ENCODE measurements at places on chromosomes 7 and 10.

GRCh38 chr7:31935124-31936054, 134.8 kb downstream of the PDE1C start:
- no peak for DNase-seq

DNA sequence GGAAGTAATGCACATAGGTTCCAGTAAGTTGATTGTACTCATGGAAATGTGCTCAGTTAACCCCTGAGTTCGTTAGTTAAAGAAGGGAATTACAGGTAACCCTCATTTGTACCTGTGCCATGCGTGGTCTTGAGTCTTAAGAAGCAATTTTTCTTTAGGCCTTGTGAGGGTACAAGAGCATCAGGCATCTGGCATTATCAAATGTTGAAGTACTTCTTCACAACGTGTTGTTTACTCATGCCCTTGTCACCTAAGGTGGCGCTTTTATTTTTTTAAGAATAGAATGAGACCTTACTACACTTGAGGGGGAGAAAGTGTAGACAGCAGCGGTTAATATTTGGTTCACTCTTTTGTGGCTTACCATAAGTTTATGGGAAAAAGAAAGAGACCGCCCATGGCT, 167.1 kb downstream of the VTI1A start:
- no peak for DNase-seq

DNA sequence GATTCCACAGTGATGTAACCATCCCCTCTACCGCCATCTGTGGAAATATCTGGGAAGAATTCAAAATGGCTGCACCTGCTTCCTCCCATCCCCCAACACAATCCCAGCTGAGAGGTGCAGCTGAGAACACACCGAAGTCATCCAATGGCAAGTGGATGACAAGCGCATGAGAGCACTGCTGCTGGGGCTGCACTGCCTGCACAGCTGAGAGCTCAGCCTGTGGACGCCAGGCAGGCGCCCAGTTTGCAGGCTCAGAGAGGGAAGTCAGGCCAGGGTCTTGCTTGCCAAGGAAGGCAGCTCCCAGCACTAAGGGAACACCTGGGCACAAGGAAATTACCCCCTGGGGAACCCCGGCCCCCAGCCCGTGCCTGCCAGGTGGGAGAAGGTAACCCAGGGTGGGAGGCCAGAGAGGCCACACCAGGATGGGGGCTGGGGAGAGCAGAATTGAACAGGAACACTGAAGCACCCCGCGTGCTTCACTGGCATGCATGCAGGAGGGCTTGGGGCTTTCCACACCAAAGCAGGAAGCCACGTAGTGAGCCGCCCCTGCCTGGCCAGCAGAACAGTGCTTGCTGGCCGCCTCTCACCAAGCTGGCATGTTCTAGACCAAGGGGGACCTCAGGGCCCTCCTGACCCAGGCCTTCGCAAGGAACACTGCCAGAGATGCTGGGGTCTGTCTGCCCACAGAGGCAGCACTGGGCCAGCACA, 46.2 kb downstream of the FAM53B start:
- peak; percentile 45 for DNase-seq

- no peak for DNase-seq
Measured at GRCh38 chr10:87053111-87053510, 33.0 kb downstream of the FAM25A start.

DNA sequence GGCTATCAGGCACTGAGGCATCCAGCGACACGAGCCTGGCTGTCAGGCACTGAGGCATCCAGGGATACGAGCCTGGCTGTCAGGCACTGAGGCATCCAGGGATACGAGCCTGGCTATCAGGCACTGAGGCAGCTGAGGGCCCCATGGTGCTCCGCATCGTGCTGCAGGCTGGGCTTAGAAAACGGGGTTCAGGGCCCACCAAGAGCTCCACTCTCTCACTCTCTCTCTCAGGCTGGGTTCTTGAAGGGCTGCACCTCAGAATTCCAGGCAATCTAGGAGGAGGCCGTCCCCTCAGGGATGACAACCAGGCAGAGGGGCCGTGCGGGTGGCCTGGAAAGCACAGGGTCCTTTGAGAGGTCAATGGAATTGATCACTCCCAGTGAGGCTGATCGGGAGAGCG, 69.0 kb downstream of the CFAP46 start:
- DNase-seq = no peak

GRCh38 chr7:151017953-151018420, 6.3 kb downstream of the ATG9B start:
- peak; percentile 80 for DNase-seq

GRCh38 chr7:4237296-4238235, 444.5 kb upstream of the FOXK1 start:
- no peak for DNase-seq

GRCh38 chr10:132710746-132711612, 75.0 kb downstream of the NKX6-2 start:
- no peak for DNase-seq

GRCh38 chr7:110645060-110645459, 445.9 kb upstream of the LRRN3 start:
- DNase-seq = no peak

DNA sequence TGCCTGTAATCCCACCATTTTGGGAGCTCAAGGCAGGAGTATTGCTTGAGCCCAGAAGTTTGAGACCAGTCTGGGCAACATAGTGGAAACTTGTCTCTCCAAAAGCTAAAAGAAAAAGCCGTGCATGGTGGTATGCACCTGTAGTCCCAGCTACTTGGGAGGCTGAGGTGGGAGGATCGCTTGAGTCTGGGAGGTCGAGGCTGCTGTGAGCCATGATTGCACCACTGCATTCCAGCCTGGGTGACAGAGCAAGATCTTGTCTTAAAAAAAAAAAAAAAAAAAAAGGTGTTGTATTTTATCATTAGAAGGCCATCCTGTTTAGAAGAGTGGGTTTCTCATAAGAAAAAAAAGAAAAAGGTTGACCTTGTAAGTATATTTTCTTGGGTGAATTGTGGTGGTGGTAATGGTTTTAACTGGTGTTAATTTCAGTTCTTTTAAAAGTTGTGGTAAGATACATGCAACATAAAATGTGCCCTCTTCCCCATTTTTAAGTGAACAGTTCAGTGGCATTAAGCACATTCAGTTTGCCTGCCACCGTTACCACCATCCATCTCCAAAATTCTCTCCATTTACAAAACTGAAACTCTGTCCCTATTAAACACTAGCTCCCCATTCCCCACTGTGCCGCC, 34.7 kb downstream of the GRIFIN start:
- no peak for DNase-seq

DNA sequence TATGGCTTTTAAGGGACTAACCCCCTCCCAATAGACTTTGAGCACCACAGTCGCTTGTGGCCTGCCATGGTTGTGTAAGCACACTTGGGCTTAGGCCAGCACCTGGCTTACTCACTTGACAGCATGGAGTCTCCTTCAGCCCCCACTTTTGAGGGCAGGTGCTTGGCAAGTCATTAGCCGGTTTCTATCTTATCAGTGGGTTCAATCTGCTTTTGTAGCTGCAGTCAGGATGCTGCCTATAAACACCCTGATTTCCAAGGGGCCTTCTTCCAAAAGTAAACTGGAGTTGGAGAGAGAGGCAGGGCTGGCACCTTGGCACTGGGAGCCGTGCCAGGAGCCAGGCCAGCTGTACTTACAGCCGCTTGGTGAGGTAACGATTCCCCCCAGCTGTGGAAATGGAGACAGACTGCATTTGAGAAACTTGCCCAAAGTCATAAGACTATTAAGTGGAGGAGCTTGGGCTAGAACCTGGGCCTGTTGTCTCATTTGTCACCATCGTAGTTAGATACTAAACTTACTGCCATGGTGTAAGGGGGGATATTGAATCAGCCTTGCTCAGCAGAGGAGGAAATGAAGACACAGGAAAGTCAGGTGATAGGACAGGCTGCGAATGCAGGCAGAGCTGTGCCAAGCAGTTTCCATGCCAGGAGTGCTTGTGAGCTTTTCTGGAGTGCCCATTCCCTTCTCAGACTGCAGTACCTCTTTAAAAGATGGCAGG, 92.2 kb upstream of the EFCAB10 start:
- DNase-seq = no peak

DNA sequence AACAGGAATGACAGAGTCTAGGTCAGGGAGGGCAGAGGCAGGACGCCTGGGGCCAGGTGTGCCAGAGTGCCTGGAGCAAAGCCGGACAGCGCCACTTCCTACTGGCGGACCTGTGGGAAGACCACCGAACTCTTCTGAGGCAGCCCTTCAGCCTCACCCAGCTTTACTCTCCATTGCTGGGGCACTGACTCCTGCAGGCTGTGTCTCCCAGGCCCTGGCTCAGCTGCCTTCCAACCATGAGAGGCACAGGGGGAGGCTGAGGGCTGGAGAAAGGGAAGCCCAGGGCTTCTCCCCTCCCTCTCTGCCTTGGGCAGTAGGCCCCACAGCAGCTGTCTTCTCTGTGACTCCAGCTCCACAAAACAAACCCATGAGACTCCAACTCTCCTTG, 139.6 kb upstream of the UNC5B start:
- no peak for DNase-seq

- no peak for DNase-seq
Measured at GRCh38 chr10:74432841-74433594, 282.0 kb downstream of the ADK start.

DNA sequence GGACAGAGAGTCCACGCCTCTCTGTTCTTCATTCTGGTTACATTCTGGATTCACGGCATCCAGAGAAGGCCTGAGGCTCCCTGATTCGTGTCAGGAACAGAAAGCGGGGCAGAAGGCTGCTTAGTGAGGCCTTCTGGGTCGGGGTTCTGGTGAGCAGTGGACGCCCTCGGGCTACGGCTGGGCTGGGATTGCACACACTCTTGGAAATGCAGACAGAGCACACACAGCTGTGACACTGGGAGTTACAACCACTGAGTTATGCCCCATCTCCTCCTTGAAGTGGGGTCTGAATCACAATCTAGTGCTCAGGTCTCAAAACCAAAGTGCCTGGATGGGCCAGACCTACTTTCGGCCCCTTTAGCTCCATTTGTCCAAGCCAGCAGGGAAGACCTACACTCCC, 156.9 kb upstream of the GDF10 start:
- DNase-seq = no peak

DNA sequence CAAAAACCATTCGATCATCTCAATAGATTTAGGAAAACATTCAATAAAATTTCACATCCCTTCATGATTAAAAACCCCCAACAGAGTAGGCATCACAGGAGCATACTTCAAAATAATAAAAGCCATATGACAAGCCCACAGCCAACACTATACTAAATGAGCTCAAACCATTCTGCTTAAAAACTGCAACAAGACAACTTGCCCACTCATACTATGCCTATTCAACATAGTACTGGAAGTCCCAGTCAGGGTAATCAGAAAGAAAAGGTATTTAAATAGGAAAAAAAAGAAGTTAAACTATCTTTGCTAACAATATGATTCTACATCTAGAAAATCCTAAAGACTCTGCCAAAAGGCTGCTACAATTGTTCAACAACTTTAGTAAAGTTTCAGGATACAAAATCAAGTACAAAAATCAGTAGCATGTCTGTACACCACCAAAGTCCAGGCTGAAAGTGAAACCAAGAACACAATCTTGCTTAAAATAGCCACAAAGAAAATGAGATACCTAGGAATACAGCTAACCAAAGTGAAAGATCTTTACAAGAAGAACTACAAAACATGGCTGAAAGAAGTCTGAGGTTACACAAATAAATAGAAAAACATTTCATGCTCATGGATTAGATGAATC, 882.6 kb downstream of the GRM8 start:
- no peak for DNase-seq

Data from effector memory CD8-positive, alpha-beta T cell (primary cell).